Lung (tissue), 17 donors: ENCODE measurements at places on chromosomes 7 and 10. TPM values are rescaled to one million over a fixed set of nuclear protein-coding genes. Genes with fewer than 3 reads are reported as not detected.

Gene ODAD2
- 12.1 TPM for total RNA-seq

- DNase-seq = no peak
Measured at GRCh38 chr7:106820321-106821217, 44.5 kb upstream of the PIK3CG start.

DNA sequence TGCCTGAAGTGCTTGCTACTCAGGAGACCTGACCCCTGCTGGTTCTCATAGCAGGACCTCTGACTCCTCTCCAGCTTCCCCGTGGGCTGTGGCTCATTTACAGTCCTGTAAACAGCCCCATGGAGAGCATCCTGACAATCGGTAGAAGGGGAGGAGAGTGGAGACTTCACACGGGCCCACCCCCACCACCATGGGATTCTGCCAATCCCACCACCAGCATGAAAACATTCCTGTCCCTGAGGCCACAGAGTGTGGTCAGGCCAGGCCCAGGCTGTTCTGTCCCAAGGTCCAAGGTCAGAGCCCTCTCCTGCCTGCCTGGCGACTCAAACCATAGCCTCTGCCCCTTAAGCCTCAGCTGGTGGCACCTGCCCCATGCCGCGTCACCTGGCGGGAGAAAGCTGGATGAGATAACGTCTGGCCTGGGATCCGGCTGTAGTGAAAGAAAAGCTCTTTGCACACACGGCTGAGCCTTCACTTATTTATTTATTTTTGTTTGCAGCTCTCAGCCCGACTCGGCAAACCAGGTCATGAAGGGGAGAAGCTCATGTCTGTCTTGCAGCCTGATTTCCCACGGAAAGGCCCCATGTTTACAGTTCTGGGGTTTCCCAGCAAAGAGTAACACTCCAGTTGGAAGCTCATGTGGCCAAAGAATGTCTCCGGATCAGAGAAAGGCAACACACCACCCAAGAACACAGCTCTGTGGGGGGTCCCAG, 293.6 kb upstream of the ZMIZ1 start:
- peak; percentile 87 for DNase-seq

DNA sequence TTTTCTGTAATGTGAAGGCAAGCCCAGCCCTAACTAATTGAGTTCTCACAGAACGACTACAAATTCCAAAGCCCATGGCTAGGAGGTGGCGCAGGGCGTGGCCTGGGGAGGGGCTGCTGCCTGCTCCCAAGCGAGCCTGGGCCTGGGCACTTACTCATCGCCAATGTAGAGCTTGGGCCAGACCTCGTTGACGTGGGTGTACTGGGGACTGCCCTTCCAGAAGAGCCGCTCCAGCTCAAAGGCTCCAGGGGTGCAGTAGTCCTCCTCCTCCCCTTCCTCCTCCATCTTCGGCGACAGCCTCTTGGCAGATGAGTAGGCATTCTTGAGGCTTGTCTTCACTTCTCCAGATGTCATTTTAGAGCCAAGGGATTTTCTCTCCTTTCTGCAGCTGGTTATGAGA, 53.3 kb upstream of the SAMD8 start:
- no peak for DNase-seq

DNA sequence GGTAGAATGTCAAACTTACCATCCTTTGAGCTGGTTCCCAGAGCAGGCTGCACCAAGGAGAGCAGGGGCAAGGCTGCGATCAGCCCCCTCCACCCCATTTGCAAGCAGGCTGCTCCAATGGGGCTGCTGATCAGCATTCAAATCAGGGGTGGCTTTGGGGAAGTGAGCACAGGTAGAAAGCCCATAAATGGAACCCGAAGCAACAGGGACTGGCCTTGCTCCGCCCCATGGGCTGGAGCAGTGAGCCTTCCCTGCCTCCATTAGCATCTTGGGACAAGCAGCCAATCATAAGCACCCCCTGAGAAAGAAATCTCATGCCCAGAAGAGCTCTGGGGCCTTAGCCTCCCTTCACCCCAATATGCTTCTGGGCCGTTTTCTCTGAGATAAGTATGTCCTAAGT, 4.0 kb upstream of the PKD1L1 start:
- no peak for DNase-seq
